SK-MEL-5 (cell line): ENCODE measurements at places on chromosomes 3 and 15.

- DNase-seq = no peak
Measured at GRCh38 chr15:32864051-32864450, 146.2 kb downstream of the GREM1 start.

DNA sequence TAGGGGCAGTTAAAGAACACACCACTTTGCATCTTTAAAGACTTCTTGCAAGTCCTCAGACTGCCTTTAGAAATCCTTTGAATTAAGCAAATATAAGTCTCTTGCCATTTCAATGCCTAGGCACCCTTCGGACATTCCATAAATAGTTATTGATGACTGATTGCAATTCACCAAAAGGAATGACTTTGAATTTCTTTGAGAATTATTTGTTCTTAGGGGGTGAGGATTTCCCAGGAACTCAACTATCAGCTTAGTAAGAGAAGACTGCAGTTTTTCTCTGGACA, 495 bp upstream of the MYEF2 start:
- DNase-seq = no peak

DNA sequence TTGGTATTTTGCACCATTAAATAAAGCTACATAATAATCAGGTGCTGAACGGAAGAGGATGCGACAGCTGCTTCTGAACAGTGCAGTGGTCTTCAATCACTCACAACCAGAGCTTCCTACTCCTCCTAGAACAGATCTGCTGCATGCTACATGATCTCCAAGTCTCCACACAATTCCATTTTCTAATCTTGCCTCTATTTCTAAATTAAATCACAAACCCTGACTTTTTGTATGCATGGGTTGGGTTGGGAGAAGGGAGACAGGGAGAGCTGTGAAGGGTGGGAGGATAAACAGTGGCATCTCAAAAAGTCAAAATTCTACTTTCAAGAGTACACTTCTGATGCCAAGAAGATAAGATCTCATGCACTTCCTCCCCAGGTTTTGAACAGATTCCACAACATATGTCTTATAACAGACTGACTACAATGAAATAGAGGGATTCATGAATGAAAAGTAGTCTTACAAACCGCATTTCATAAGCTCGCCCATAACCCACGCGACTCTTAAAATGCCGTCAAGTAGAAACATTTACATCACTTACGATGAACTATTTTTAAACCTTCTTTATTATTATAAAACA, 57.2 kb downstream of the CHSY1 start:
- DNase-seq = no peak

GRCh38 chr3:44337248-44337785, 1.2 kb upstream of the TCAIM start:
- no peak for DNase-seq

DNA sequence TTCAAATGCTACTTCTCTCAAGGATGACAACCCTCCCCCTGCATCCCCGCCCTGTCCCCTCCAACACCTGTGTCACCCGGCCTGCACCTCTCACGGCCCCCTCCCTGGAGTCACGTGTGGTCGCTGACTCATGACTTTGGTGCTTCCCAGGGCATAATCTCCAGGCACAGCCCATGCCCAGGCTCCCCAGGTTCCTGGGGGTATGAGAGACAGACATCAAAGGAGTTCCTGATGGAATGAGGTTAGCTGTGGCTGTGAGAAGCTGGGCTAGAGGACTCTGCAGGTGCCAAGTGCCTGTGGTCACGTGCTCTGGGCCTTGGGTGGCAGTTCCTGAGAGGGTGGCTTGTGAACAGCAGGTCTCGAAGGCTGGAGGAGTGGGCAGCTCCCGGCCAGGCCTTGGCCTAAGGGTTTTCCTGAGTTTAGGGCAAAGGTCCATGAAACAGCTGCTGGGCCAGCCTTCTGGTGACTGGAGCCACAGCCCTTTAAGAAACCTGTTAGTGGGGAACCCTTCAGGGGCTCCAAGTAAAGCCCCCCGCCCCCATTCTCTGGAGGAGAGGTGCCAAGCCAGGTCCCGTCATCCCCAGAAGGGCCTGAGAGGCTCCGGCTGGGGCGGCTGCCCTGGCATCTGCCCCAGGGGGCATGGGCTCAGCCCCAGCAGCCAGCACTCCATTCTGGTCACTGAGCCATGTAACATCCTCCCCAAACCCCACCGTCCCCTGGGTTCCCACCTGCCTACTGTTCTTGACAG, 230.0 kb downstream of the XXYLT1 start:
- no peak for DNase-seq

DNA sequence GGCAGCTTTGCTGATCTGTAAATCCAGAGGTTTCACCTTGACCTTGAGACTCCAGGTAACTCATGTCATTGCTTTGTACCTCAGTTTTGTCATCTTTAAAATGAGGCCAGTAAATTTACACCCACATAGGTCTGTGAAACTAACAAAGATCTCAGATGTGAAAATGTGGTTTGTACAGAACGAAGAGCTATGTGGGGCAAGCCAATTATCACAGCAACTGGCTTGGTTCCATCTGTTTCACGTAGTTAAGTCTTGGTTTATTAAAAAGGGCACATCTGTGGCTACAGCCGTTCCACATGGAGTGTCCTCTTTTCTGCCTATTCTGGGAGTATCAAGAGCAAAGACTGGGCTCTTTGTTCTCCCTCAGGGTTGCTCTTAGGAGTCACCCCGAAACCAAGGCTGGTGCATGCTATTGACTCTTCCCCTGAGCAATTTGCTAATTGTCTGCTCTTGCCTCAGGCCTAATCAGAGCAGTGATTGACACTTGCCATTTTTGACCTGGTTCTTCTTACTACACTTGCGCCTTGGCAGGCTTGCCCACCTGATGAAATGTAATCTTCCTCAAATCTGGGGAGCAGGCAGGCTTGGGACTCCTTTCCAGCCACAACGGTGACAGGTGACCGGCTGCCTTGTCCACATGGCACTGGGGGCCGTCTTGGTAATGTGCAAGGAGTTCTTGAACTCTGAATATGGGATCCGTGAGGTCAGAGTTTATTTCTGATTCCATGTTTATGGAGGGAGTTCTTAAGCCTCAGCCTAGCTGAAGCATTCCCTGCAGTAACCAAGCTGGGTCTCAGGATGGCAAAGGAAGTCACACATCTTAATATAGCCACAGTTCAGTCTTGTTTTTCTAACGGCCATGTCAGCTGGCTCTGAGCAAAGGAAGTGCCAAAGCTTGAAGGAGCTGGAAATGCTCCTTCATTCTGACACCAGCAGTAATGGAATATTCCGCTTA, 40.1 kb downstream of the EAF1 start:
- no peak for DNase-seq

GRCh38 chr3:34056951-34057390, 258.5 kb downstream of the PDCD6IP start:
- DNase-seq = no peak

DNA sequence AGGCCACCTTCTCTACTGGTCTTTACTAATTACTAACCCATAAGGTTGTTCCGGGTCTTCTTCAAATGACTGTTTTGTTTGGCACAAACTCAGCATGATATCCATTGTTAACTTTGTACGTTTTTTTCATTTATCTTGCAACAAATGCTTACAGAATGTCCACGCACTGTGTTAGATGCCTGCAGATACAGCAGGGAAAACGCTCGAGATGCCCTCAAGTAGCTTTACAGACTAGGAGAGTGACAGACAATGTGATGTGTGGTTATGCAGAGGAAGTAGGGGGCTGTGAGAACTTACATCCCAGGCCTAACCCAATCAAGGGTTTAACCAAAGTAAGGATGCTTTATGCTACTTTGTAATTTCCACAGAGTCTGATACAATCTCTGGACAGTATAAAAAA, 949 bp upstream of the RFC4 start:
- DNase-seq = no peak

DNA sequence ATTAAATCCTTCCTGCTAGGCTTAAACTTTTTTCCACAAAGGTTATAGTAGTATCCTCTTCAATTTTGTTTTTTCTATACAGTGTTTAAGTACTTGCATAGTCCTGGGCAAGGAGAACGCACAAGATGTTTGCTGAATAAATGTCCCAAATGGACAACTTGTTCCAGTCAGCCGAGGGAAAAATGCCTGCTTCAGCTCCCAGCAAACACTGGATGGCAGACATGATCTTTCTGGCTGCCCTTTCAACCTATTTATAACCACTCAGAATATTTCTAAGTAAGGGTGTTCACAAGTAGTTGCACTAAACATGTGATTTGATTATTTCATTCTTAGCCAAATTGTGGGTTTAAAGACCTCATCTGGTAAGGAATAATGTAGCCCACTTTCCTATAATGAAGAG, 29.8 kb downstream of the GNB4 start:
- DNase-seq = peak; percentile 75

DNA sequence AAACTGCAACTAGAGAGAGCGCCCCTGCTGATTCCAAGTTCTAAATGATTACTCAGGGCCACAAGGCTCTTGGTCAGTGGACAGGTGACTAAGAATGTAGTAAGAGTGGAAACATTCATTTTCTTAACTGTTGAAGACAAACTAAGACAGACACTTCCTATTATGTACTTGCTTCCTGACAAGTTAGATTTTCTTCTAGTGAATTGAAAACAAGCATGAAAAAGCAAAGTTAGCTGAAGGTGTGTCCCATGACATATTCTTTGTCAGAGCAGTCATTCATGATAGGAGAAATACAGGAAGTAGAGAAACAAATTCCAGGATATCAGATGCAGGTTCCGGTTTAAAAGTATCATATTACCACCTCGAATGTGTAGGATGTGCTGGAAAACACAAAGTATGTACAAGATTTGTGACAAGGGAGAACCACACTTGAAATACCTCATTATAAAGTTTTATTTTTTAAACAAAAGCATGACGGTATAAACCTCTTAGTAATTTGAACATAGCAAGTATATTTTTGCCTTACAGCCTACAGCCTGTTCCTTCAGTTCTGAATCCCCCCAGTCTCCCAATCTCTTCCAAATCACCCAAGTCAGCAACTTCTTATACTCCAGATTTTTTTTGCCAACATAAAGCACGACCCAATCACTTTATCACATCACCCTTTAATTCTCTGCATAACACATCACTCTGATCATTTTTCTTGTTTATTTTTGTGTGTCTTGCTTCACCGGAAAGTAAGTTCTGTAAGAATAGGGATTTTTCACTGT, 6.2 kb downstream of the TSPAN3 start:
- DNase-seq = peak; percentile 72

GRCh38 chr3:112389961-112390360, 57.0 kb downstream of the CD200 start:
- no peak for DNase-seq

DNA sequence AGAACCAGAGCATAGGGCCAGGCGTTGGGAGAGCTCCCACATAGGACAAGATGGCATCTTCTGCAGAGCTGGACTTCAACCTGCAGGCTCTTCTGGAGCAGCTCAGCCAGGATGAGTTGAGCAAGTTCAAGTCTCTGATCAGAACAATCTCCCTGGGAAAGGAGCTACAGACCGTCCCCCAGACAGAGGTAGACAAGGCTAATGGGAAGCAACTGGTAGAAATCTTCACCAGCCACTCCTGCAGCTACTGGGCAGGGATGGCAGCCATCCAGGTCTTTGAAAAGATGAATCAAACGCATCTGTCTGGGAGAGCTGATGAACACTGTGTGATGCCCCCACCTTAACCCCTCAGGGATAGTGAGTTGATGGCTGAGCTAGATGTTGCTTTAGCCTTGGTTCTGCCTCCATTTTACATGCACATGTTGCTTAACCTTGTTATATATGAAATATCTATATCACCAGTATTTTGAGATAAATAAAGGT, at the start of gene PYDC2:
PYDC2 (plus strand) TSS at position 51 of the 483 bp plus-strand sequence; CDS start at position 51, 0 bp downstream.
- no peak for DNase-seq

DNA sequence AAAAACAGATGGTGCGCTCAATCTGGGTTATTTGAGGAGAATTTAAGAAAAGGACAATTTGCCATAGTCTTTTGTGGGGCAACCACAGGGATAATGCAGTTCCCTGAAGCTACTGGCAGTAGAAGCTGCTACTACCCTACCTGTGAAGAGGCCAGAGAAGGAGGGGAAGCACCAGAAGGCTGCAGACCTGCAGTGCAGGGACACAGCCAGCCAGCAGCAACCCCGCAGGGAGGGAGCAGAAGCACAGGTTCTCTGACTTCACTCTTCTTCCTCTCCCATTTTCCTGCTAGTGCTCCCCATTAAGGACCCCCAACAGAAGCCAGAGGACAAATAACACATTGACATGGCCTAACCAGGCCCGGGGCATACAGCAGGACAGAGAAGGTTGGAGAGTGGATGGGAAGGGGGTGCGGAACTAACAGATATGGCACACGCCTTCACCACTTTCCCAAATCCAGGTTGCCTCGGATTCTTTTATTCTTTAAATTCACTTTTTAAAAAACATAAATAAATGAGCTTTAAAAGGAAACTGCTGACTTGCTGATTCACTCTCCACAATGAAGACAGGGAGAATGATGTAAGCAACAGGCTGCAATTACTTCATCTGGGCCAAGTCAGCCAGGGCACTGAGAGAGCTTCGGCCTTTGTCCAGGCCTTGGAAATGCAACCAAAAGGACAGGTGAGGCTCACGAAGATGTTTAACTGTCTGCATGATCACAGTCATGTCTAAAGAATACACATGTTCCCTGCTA, 30.1 kb downstream of the POPDC2 start:
- DNase-seq = no peak

DNA sequence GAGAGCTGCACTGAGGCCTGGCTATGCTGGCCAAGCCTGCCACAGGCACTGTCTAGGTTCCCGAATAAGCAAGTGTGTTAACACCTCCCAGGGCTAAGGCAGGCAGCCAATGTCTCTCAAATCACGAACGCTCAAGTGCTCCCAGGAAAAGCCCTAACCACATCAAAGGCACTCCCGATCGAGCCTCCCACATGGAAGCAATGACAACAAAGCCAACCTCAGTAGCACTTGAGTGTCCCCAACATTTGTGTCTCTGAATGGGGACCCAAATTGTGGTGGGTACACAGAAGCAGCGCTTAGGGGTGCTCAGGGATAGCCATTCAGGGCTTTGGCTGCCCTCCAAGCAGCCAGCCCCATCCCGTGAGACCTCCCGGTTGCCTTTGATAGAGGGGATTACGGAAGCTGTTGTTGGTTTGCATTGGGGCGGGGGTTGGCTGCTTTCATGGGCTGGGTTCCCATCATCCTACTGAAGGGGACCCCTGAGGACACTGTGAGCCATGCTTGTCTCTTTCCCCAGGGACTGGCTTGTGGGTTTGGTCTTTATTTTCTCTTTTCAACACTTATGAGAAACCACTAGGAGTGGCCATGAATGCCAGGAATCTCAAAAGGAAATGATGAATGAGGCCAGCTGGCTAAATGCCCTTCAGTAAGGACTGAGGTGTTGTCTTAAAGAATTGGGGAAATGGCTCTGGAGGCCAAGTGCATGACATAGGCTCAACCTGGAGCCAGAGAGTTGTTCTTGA, 234.1 kb upstream of the FEZF2 start:
- DNase-seq = no peak

GRCh38 chr3:48739617-48739954, 22.6 kb upstream of the IP6K2 start:
- no peak for DNase-seq

GRCh38 chr15:44075535-44075934, 119.5 kb downstream of the FRMD5 start:
- DNase-seq = no peak
